ENCODE measurements at places on chromosomes 4 and X.

DNA sequence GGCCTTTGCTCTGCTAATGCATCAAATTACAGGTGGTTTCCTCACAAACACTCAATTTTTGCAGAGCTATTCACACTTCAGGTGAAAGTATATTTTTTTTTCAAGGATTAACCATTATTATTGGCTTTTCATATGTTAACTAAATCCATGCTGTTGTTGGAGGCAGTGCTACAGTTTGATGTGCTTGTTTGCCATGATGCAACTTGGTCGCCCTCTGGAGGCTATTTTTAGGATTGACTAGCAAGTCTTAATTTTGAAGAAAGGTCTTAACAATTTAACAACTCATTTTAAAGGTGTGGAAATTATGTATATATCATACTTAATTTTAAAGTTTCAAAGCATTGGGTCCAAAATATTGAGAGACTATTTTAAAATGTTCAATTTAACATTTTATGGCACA lies 168.8 kb upstream of the FAM47A start:
- no peak for DNase-seq

GRCh38 chrX:40729598-40730584 lies 5.5 kb downstream of the MED14 start:
- no peak for DNase-seq

DNA sequence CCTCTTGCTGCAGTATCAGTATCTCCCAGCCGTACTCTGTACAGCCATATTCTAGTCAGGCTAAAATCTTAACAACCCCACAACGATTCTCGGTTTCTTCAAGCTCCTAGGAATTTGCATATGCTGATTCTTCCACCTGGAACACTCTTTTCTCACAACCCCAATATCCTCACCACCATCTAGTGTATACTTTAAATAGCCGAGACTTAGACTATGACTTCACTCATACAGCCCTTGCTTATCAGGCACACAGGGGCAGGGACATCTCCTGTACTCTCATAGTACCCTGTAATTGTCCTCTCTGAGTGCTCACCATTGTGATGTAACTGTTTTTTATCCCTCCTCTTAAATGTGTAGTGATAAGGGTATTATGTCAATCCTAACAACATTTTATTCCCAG lies 2126.4 kb upstream of the TENM3 start:
- DNase-seq: no peak

- no peak for DNase-seq
Observed at GRCh38 chr4:181225616-181226261, 1017.5 kb upstream of the TENM3 start.

DNA sequence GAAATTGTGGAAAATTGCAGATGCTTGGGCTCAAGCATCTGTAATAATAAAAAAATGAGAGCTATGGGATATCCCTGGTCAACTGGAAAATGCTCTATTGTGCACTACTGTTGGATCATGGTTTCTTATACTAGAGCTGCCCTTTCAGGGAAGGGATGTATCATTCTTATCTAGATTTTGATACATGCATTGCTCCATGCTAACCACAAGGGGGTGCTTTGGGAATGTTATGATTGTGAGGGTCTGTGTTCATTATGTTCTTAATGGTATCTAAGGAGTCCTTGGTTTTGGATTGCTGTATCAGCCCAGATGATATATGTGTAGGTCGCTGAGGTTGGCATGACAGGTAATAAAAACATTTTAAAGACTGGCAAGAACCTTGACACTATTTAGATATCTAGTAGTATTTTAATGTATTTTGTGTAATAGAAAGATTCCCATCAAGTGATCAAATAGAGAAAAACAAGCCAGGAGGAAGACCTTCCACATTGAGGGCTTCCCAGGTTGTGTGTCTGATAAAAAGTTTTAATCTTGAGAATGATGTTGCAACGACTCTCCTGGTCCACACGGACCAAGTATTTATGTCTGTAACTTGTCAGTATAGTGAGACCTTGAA lies 49.2 kb upstream of the TLR2 start:
- no peak for DNase-seq

DNA sequence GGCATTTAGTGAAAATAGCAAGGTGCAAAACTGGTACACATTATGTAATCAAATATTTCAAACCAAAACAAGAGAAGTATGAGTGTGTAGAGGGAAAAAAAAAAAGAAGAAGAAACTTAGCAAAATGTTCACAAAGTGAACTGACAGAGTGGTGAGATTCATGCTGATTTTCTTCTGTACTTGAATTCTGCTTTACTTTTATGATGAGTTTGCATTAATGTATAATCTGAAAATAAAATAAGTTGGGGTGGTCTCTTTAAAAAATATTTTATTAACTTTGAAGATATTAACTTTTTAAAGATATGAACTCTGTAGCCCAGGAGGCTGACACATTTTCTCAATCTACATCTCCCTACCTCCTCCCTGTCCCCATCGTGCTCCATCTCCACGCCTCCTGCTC lies 185.1 kb downstream of the QDPR start:
- DNase-seq: no peak

GRCh38 chr4:60016971-60017370 lies 1183.2 kb upstream of the ADGRL3 start:
- DNase-seq: no peak

- DNase-seq: no peak
Observed at GRCh38 chr4:144696376-144696775, 50.4 kb downstream of the HHIP start.

DNA sequence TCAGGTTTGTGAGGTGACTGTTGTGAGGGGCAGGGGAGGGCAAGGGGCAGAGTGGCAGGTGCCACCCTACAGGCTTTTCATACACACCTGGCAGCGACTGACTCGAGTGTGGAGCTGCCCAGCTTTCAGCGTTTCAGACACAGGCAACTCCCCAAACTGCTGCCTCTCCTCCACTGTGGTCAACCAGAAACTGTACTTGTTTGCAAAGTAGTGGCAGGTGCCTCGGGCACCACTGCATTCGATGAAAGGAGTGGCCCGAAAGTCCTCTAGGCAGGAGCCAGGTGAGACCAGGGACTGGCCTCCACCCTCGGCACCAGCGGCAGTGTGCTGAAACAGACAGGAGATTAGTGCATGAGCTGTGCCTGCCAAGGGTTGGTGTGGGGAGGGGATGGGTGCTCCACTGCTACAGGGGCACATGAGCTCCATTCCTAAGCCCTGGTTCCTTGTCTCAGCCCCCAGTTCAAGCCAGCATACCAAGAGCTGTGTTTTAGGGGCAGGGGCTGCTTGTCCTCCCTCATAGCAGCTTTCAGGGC lies 65.4 kb downstream of the ATG4A start:
- DNase-seq: no peak

DNA sequence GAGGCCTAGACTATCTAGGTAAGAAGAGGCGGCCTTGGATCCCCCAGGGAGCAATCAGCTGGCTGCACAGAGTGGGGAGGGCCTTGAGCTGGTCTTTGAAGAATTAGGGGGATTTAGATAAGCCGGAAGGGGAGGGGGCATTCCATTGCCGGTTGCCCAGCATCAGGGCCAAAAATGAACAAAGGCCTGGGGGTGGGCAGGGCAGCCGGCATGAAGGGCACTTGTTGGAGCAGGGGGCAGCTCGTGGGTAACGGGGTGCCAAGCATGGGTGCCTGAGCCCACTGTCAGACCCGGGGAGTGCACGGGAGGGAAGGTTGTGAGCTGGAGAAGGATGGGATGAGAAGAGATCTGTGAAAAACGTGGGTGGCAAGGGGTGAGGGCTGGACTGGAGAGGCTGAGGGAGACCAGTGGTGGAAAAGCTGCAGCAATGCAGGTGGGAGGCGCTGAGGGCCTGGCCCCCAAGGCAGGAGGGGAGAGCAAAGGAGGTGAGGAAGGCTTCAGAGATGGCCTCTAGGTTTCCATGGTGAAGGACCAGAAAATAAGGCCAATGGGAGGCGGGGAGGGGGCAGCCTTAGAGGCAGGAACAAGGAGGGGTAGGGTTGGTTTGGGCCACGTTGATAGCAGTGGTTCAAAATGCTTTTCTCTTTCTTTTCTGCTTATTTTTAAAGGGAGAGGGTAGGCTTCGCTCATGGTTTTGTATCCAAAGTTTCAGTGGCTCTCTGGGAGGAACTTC lies 8.6 kb downstream of the KLF3 start:
- DNase-seq: no peak
